A549 treated with DMSO at 1 μM for 4 hours (cell line): ENCODE measurements at places on chromosomes 3 and 15. TPM values are rescaled to one million over a fixed set of nuclear protein-coding genes. Genes with fewer than 3 reads are reported as not detected.

The GREM1 gene
- 8.3 to 21.2 TPM (median 9.4 TPM) in 5 replicates for total RNA-seq

The LEKR1 gene
- 0.39 to 1.1 TPM (median 1.0 TPM) in 5 replicates for total RNA-seq

The ITPKA gene
- total RNA-seq = 1.1 to 1.9 TPM (median 1.4 TPM) in 5 replicates

The PLSCR4 gene
- total RNA-seq = 3.0 to 5.5 TPM (median 4.4 TPM) in 5 replicates

The ILDR1 gene
- not detected in 5 replicates for total RNA-seq

The CACNA2D2 gene
- total RNA-seq = 0.36 to 0.78 TPM (median 0.42 TPM) in 5 replicates

The TF gene
- 0.68 to 1.4 TPM (median 0.83 TPM) in 5 replicates for total RNA-seq

The SYNM gene
- 35.6 to 44.9 TPM (median 43.0 TPM) in 5 replicates for total RNA-seq

The HTR3E gene
- total RNA-seq = not detected in 5 replicates

The GOLGA8T gene
- 0.66 to 1.7 TPM (median 1.3 TPM) in 5 replicates for total RNA-seq

The TTC23 gene
- 9.6 to 12.7 TPM (median 12.0 TPM) in 5 replicates for total RNA-seq

The RLBP1 gene
- not detected in 5 replicates for total RNA-seq

The ELL3 gene
- 0.77 to 1.8 TPM (median 1.6 TPM) in 5 replicates for total RNA-seq

The FRMD5 gene
- total RNA-seq = 3.9 to 5.6 TPM (median 4.2 TPM) in 5 replicates

The BHLHE40 gene
- 99.8 to 115 TPM (median 111 TPM) in 5 replicates for total RNA-seq

The MINDY2 gene
- 3.3 to 7.4 TPM (median 5.4 TPM) in 5 replicates for total RNA-seq

The CERS3 gene
- total RNA-seq = not detected in 5 replicates

The NKIRAS1 gene
- 9.0 to 10.8 TPM (median 9.4 TPM) in 5 replicates for total RNA-seq

The UBAP1L gene
- 0.52 to 1.4 TPM (median 0.91 TPM) in 5 replicates for total RNA-seq

The GTF2A2 gene
- total RNA-seq = 170 to 198 TPM (median 184 TPM) in 5 replicates

The IQCF5 gene
- not detected in 5 replicates for total RNA-seq

The ACVR2B gene
- 2.1 to 3.4 TPM (median 2.6 TPM) in 5 replicates for total RNA-seq

The GOLGA6L10 gene
- 0.43 to 0.74 TPM (median 0.69 TPM) in 5 replicates for total RNA-seq

The KCNMB2 gene
- total RNA-seq = not detected in 5 replicates

The TRIM59 gene
- total RNA-seq = 8.9 to 13.9 TPM (median 12.4 TPM) in 5 replicates

The CEP63 gene
- total RNA-seq = 10.9 to 16.7 TPM (median 15.1 TPM) in 5 replicates

The TERC gene
- total RNA-seq = 0.93 TPM in 1 of 5 replicates, not detected in the others

The DPPA2 gene
- not detected in 5 replicates for total RNA-seq

The HHLA2 gene
- 0.05 to 0.26 TPM (median 0.08 TPM) in 4 of 5 replicates, not detected in the other for total RNA-seq

The TJP1 gene
- 62.1 to 83.8 TPM (median 75.9 TPM) in 5 replicates for total RNA-seq

The OIP5 gene
- total RNA-seq = 13.9 to 15.3 TPM (median 14.6 TPM) in 5 replicates
